Dorsolateral prefrontal cortex (tissue), 122 donors: ENCODE measurements at places on chromosomes 3 and 15. TPM values are rescaled to one million over a fixed set of nuclear protein-coding genes. Genes with fewer than 3 reads are reported as not detected.

The CX3CR1 gene
- 19.0 TPM for total RNA-seq

GRCh38 chr3:97148931-97149330 is 334.5 kb downstream of the EPHA6 start:
- DNase-seq = no peak

GRCh38 chr3:119388577-119388976 is 74.8 kb downstream of the TMEM39A start:
- DNase-seq = no peak

The MKRN2 gene
- 30.7 TPM for total RNA-seq

DNA sequence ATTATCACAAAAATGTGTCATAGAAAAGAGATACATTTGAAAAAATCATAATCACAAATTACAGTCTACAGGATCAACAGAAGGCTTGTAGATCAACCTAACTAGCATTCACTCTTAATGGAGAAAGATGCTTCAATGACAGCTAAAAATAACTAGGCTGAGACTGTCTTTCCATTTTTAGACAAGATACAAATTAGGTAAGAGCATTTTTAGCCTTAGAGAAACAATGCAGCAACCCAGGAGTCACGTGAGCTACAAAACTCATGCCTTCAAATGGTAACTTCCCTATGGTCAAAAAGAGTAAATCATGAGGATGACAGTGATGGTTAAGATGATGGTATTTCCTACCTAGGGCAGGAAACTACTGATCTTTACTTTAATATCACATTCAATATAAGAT is 415.4 kb downstream of the MAGI1 start:
- DNase-seq = no peak
